Upper lobe of left lung (tissue), 6 donors: ENCODE measurements at places on chromosomes 16 and 17. TPM values are rescaled to one million over a fixed set of nuclear protein-coding genes. Genes with fewer than 3 reads are reported as not detected.
A peak's percentile ranks its signal among the peaks of the same experiment; 100 is the strongest.

GRCh38 chr16:72362973-72363372, 191.0 kb upstream of the PMFBP1 start:
- DNase-seq: no peak

DNA sequence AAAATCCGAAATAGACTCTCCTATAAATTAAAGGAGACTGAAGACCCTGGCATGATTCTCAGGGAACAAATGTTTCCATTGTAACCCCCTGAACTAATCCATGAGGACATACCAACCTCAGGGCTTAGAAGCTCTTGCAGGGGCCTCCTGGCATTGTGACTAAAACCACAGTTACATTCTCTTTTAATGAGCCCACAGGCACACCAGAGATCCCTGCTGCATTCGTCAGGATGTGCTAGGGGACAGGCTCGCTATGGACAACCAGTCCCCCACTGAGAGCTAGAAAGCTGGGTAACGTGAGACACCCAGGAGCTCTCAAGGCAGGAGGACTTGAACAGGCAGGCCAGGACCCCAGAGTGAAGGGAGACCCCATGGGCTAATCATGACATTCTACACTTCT, 140.6 kb upstream of the TNRC6C start:
- no peak for DNase-seq

DNA sequence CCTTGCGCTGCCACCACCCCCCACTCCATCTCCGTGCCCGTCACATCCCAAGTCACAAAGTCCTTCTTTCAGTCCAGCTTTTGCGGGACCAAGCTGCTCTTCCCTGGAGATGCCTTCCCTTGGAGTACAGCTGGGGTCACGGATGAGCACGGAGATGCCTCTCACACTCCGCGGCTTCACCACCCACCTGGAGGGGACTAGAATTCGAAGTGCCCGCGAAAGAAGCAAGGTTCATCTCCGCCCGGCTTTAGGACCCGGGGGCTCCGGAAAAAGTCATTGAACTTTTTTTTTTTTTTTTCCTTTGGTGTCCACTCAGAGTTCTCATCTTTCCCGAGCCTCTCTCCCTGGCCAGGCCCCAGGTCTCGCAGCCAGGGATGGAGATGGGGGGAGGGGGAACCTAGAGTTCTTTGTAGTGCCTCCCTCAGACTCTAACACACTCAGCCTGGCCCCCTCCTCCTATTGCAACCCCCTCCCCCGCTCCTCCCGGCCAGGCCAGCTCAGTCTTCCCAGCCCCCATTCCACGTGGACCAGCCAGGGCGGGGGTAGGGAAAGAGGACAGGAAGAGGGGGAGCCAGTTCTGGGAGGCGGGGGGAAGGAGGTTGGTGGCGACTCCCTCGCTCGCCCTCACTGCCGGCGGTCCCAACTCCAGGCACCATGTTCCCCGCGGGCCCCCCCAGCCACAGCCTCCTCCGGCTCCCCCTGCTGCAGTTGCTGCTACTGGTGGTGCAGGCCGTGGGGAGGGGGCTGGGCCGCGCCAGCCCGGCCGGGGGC, at the start of gene FKBP10:
Gene FKBP10 (plus strand): TSS at position 624 of the 771 bp plus-strand sequence. CDS start 31 bp downstream, at position 655.
- peak; percentile 85 for DNase-seq

GRCh38 chr17:63407741-63408330, 38.3 kb downstream of the CYB561 start:
- no peak for DNase-seq

GRCh38 chr16:57619606-57620334, 8.7 kb upstream of the ADGRG1 start:
- DNase-seq: peak; percentile 84

GRCh38 chr17:49821916-49822315, 26.0 kb downstream of the TAC4 start:
- DNase-seq: no peak

DNA sequence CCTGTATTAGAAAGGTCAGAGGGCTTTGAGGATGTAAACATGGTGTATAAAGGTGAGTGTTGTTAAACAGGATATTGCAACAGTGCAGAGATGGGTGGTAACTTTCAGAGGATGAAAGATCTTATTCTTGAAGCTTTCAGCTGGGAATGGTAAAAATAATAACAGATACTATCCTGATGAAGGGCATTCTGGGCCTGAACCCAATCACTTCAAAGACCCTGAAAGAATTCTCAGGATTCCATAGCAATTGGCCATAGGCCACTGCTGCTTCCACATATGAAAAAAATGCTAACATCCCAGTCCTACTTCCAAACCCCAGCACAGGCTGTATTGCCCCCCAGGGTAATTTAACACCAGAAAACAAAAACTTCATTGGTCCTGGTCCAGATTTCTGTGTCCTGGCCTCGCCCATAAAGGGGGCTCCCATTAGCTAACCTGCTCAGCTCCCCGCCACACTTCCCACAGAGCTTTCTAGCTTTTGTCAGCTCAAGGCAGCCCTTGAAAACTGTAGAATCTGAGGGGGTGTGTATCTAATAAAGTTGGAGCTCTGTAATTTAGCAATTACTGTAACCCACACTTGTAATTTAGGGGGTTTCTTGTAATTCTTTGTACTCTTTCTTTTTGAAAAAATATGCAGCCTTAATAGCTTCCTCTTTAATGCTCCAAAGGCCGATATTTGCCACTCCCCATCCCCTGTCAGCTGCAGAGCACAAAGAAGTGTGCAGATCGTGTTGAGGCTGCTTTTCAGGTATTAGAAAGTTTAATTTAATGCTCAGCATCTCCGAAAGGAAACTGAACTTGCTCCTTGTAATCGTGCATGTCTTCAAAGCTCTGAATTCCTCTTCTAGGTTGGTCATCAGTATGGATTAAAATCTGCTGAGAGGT, 371.5 kb downstream of the SEC14L1 start:
- no peak for DNase-seq

DNA sequence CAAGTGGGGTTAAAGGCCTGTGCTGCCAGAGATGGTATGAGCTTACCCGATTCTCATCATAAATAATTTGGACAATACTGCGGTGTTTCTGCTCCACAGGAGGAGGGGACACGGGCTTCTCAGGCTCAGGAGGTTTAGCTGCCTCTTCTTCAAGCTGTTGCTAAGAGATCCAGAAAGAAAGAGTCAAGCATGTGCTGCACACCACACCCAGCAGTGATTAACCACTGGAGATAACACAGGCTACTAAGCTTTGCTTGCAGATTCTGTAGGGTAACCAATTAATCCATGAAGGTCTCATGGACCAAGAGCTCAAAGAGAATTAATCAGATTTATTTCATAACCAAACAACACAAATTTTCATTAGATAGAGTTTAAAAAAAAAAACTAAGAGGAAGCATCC, 56.6 kb downstream of the NCOR1 start:
- DNase-seq: no peak

- no peak for DNase-seq
Observed at GRCh38 chr16:84838383-84838948, 18.7 kb downstream of the CRISPLD2 start.

DNA sequence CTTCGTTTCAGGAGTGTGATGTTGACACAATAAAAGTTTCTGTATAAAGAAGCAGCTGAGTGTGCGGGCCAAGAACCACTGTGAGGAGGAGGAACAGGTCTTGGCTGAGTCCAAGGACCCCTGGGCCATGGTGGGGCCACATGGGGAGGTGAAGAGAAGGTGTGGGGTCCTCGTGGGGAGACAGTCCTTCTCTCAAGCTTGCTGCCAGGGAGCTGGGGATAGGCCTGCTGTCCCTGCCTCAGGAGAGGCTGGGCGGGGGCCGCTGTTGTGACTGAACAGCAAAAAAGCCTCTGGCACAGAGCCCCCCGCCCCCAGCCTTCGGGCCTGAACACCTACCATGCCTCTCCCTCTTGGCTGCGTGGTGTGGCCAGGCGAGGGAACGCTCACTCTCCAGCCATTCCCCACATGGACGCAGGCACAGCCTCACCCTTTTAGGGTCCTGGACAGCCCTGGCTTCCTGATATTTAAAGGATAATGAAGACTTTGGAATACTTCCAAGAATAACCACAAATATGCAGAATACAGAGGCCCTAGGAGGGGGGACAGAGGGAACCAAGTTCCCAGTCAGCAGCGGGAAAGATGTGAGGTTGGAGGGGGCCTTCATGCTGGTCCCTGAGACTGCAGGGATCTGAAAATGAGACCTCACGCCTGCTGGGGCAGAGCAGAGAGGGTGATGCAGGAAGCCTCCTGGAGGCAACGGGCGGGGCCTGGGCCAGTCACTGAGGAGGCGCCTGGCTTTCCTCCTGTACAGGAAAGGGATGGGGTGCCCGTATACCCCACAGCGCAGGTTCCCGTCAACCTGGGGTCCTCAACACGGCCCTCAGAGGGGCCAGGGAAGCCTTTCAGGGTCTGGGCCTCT, 100.0 kb upstream of the CREBBP start:
- DNase-seq: no peak

GRCh38 chr17:7712111-7712771, 5.3 kb upstream of the DNAH2 start:
- DNase-seq: no peak

- no peak for DNase-seq
Observed at GRCh38 chr17:73941919-73942530, 261.5 kb upstream of the RPL38 start.

- no peak for DNase-seq
Observed at GRCh38 chr16:60329108-60329507, 1595.0 kb upstream of the GOT2 start.

DNA sequence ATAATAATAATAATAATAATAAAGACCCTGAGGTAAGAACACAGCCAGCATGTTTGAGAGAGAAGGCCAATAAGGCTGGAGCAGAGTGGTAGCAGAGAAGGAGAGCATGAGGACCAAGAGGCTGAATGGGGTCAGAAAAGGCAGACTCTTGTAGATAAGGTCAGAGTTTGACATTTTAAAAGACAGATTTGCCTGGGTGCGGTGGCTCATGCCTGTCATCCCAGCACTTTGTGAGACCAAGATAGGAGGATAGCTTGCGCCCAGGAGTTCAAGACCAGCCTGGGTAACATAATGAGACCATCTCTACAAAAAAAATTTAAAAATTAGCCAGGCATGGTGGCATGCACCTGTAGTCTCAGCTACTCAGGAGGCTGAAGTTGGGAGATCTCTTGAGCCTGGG, 11.0 kb upstream of the WFIKKN2 start:
- no peak for DNase-seq

DNA sequence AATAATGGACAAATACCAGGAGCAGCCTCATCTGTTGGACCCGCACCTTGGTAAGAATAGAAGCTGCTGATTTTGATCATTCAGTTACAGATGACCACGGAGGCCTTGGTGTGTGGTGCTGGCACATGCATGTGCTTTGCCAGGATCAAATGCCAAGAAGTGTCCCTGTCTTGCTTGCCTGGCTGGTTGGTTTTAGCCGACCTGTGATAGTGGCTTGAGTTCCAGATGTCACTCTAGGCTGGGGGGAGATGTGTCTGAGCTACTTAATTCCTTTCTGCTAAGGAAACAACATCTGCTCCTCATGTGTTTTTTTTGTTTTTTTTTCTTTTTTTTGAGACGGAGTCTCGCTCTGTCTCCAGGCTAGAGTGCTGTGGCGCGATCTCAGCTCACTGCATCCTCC, 4.3 kb downstream of the TBCD start:
- no peak for DNase-seq

GRCh38 chr17:81052199-81052997, 17.4 kb downstream of the BAIAP2 start:
- no peak for DNase-seq

DNA sequence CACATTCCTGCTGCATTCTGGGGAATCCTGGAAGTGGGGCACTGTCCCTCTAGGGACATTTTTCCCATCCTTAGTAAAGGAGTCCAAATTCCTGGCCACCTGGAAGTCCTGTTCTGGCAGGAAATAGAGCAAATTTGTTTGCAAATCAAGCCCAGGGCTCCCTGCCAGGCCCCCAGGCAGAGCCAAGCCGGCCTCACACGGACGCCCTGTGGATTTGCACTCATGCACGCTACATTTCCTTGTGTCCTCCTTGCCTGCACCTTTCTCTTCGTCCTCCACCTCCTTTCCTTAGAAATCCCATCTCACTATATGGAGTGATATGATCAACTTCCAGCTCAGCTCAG, 7.0 kb upstream of the CALB2 start:
- no peak for DNase-seq

DNA sequence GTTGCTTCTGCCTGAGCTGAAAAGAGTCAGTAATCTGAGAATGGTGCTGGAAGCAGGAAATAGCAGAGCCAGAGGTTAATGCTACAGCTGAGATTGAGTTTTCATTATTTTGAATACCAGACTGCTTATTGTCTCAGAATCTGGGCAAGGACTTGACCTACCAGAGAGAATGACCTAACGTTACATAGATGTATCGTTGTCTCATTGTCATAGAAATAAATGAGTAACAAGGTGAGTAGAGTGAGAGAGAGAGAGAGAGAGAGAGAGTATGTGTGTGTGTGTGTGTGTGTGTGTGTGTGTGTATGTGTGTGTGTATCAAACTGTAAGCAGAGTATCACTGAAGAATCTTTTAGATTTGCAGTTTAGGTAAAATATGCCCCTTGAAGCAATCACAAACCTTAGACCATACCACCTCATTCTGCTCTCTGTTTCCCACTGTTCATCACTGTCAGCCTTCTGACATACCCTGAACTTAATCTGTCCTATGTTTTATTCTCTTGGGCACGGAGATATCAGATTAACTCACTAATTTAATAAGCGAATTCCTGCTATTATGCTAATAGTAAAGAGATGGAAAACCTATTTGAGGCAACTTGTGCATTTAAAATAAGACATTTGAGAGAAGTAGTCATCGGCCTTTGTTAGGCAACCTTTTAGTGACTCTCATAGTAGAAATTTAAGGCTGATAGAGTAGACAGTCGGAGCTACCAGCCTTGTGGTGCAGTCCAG, 87.8 kb downstream of the CYB561 start:
- no peak for DNase-seq

DNA sequence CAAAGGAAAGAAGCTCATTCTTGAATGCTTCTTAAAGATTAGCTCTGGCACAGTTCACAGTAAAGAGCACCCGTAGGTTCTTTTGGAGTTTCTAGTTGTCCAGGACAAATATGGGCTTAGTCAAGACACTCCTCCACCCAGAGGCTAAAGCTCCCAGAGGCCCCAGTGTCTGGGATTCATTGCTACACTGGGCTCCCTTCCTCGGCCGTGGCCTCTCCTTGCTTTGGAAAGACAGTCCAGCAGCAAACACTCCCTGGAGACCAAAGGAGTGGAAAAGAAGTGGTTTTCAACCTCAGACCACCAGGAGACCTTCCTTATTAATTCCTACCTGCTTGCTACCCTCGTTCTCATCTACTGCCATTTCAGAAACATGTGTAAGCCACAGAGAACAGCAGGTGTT, 17.1 kb downstream of the PHB1 start:
- DNase-seq: no peak

The TUBB3 gene
- total RNA-seq: 4.2 TPM

The ADAD2 gene
- total RNA-seq: not detected

The ATP1B2 gene
- 0.46 TPM for total RNA-seq

The EVI2A gene
- total RNA-seq: 19.8 TPM

The SAT2 gene
- total RNA-seq: 83.1 TPM

The TMEM235 gene
- total RNA-seq: not detected

The WFIKKN1 gene
- total RNA-seq: 7.7 TPM

The KRTAP17-1 gene
- not detected for total RNA-seq

The DDX52 gene
- total RNA-seq: 13.6 TPM

The PRKCA gene
- 16.1 TPM for total RNA-seq

The JPH3 gene
- total RNA-seq: not detected
